ENCODE measurements at places on chromosomes 13 and 19.

DNA sequence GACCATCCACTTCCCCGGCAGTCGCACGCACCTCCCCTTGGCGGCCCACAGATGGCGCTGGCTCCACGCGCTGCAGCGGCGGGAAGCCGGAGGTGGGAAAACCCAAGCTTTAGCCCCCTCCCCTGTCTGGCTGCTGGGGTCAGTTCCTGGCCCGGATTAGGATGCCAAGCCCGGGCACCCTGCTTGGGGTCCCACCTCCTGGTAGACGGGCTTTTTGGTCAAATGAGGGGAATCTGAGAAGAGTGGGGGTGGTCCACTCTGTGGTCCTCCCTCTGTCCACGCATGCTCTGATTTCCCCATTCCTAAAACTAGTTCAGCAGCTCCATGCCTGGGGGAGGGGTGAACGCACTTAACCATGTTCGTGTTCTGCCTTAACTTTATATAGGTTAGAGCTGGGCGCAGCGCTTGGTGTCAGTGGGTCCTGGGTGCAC is 8.1 kb upstream of the ADGRE2 start:
- no peak for DNase-seq

DNA sequence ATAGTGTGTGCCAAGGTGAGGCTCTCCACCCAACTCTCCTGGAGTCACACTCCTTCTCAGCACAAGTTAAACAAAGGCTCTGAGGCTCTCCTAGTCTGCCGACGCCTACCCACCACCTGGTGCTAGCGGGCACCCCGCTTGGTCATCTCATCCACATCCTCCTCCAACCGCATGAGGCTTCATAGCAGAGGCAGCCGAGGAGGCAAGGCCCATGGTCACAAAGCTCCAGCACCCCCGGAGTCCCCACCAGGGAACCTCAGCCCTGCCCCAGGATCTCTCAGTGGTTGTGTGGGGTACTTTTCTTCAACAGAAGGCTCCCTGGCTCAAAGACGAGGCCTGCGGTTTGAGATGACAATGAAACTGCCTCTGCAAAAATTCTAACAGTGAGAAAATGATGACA is 43.0 kb downstream of the STK24 start:
- DNase-seq, result no peak

DNA sequence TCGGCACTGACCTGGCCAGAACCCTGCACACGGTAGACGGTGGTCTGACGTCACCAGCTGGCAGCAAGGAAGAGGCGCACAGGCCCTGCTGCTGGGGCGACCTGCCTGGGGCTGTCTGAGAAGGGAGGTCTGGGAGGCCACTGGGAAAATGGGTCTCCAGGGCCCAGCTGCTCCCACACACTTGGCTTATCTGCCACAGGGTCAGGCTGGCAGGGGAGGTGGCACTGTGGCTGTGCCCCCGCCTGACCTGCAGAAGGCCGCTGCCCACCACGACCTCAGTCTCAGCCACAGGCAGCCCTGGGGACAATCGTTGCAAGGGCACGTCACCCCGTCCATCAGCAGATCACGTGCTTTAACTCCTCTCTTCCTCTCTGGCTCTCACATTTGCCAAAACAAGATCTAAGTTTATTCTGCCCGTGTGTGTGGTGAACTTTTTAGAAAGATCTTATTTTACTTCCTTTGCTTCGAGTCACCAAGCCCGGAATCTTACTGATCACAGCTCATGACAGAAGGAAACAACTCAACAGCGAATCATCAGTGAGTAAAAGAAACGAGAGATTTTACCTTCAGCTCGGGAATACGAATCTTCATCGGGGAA is 45.2 kb upstream of the RANBP3 start:
- no peak for DNase-seq

GRCh38 chr13:50104493-50104892 is 89.2 kb downstream of the KCNRG start:
- no peak for DNase-seq

DNA sequence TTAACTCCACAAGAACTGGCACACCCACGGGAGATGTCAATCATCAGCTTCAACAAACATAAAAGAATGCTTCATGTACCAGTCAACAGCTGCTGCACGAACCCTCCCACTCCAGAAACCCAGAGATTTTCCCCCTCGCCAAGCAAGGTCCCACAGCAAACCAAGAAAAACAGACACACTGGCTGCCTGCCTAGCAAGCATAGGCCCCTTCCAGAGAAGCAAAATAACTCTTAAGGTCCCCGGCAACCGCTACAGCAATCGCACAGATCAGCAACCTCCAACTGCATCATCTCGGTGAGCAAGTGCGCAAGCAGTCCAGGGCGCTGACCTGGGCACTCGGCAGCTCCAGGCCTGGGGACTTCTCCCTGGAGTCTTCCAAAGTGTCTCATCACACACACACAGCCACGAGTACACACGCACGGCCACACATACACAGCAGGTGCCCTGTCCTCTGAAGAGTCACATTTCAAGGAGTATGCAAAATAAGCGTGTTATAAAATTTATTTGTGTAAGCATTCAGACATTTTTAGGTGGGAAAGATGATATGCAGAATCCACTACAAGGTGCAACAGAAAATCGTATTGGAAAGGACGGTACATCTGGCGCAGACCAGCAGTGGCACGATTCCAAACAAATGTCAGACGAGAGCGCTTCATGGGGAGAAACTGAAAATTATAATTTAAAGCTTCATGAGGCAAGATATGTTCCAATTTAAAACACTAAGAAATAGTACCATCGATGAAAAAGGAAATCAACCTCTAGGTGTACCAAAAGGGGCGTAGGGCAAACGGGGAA is 125.0 kb downstream of the STK24 start:
- DNase-seq, result no peak

DNA sequence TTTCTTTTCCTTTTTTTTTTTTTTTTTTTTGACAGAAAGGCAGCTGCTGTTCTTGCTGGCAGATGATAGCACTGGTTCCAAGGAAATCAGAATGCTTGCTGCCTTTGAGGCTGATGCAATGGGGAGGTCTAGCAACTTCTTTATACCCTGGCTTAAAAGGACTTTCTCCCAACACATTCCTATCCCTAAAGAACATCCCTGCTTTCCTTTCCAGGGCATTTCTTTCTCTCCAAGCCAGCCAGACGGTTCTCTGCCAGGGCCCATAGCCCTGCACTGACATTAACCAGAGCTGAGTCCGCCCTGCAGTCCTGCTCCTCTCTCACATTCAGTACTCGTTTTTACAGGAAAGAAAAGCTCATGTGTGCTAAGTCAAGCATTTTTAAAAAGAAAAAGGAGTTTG is 133.9 kb upstream of the WASF3 start:
- no peak for DNase-seq

GRCh38 chr13:51419001-51419636 is 33.7 kb downstream of the INTS6 start:
- DNase-seq, result no peak

- no peak for DNase-seq
These were observed 93.3 kb upstream of the ATXN8OS start for GRCh38 chr13:70014337-70014736.

- DNase-seq, result no peak
These were observed 1.6 kb upstream of the BBC3 start for GRCh38 chr19:47232422-47233211.
